ENCODE measurements at places on chromosomes 11 and 22.

- no peak for DNase-seq
Measured at GRCh38 chr11:7890417-7891172, 40.5 kb downstream of the OR10A6 start.

GRCh38 chr11:72762641-72763304 lies 10.6 kb upstream of the ARAP1 start:
- no peak for DNase-seq

- no peak for DNase-seq
Measured at GRCh38 chr11:35501776-35502175, 23.6 kb downstream of the PAMR1 start.

DNA sequence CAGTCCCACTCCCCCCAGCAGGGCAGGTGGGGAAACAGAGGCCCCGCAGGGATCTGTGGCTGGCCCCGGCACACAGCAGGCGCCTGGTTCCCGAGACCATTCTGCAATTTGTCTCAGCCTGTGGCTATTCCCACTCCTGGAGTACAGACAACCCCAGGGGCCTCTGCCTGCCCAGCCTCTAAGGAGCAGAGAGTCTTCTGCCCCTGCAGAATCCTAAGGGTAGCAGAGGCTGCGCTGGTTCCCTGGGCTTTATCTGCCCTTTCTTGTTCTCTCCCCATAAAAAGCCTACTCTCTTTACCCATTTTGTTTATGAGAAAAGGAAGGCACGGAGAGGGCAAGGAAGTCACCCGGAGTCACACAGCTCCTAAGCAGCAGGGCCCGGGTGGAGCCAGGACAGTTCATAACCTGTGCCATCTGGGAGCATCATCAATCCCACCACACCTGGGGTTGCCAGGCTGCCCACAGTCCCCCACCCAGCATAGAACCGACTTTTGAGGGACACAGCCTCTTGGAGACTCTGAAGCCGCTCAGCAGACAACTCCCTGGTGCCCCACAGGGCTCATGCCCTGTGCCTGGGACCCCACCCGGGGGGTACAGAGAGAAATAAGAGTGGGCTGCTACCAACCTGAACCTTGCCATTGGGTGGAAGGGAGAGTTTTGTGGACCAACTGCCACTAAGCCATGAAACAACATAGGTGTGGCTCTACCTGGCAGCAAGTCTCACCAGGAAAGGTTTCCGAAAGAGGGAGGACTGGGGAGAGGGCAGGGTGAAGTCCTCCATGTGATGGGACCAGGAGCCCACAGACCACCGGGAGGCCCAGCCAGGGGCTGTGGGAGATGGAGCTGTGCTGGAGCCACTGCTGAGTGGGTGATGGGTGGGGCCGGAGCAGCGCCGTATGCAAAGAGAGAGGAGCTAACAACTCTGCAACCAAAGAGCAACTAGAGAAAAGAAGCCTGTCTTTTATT lies 17.2 kb upstream of the LINC01488 start:
- DNase-seq, result no peak

DNA sequence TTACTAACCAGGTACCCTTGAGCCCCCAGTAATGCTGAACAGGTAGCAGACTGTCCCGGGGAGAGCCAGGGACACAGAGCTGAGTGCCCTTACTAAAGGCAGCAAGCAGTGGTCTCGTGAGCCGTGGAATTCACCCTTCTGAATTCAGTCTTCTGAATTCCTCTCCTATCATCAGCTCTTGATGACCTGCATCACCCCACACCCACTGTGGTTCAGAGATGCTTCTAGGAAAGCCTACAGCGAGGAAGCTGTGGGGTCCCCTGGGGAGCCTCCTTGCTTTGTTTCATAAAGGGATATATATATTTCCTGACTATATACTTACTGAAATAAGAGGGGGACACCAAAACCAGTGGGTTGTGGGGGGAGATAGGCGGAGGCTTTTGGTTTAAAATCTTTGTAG lies 2.6 kb downstream of the SPATA19 start:
- no peak for DNase-seq

- no peak for DNase-seq
Measured at GRCh38 chr11:57288771-57289579, 35.8 kb downstream of the TNKS1BP1 start.

DNA sequence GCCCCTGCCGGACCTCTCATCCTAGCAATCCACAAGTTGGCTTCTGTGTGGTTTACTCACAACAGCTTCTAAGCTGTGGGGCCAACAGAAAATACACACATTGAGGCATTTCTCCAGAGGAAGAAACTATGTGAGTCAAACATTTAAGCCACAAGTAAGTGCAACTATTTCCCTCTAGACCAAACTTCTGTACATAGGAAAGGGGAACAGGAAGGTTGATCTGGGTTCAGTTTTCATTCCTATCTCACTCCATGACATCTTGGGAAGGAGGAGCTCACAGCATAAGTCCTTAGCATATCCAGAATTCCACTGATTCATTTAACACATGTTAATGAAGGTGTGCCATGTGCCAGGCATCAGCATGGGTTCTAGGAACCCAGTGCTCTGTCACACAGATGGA lies 72.8 kb upstream of the PICALM start:
- no peak for DNase-seq

DNA sequence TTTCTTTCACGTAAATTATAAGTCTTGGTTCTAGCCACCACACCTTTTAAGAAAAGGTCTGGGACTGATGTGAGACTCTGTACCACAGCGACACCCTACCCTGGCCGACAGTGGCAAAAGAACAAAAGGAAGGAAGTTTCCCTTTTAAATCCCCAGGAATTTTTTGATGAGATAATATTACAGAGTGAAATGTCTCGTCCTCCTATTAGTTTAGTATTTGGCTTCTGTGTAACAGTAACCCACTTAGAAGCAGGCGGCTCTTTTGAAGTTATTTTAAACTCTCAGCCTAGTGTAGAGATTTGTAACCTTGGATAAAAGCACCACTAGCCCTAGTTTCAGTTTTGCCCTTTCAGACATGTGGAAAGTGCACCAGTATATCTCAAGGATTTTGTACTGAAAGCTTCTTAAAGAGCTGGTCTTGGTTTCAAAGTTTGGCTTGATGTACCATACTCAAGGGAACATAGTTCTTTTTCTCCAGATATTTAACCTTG lies 84.1 kb downstream of the C22orf31 start:
- no peak for DNase-seq

- DNase-seq, result no peak
Measured at GRCh38 chr11:79362206-79362757, 78.5 kb downstream of the TENM4 start.

DNA sequence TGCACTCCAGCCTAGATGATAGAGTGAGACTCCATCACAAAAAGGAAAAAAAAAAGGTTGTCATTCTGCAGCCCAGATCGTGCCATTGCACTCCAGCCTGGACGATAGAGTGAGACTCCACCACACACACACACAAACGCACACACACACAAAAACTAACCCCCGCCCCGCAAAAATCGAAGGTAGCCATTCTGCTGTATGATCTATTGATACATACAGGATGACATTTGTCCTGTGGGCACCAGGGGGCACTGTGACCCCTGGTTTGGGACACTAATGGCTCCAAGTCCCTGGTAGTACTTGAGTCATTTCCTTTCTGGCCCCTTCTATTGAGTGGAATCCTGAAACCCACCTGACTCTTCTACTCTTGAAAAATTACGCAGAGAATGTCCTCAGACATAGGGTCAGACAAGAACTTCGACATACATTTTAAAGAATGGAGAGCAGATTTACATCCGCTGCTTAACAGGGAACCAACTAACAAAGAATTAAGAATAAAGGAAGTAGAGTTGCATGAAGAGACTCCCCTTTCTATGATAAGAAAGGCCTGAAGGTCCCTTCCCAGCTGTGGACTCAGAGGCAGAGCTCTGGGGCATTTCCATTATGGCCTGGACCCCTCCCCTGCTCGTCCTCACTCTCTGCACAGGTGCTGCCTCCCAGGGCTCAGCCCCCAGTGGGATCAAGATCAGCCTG lies 35.0 kb upstream of the PRAME start:
- DNase-seq, result no peak

DNA sequence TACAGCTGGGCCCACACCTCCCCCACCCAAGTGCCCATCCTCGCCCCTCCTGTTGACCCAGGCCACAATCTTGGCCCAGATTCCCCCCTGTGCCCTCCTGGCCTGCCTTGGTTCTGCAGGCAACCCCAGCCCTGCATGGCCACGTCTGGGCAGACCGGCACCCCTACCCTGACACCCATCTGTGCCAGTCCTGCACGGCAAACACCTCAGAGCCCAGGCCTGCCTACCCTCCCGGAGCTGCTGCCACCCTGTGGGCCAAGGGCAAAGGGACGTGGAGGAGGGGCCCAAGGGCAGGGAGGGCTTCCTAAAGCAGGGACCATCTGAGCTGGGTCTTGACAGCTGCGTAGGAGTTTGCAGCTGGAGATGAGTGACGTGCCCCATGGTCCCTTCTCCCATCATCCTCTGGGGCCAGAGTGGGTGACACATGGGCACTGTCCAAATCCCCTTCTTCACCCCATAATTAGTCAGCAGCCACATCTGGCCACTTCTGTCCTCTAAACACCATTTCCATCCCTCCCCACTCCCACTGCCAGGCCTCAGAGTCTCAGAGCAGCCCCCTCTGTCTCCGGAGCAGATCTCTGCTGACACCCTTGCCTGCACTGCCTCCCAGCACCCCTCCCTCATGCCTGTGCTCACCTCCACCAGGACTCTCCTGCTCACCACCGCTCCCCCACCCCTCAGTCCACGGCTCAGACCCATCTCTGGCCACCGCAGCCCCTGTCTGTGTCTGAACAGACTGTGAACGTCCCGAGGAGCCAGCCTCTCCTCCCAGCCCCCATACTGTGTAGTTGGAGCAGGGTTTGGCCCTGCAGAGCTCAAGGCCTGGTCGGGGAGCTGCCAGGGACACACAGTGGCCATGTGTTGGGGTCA lies 35.6 kb upstream of the PPARA start:
- DNase-seq, result no peak

GRCh38 chr22:24291515-24292201 lies 21.0 kb downstream of the SPECC1L start:
- DNase-seq, result no peak

DNA sequence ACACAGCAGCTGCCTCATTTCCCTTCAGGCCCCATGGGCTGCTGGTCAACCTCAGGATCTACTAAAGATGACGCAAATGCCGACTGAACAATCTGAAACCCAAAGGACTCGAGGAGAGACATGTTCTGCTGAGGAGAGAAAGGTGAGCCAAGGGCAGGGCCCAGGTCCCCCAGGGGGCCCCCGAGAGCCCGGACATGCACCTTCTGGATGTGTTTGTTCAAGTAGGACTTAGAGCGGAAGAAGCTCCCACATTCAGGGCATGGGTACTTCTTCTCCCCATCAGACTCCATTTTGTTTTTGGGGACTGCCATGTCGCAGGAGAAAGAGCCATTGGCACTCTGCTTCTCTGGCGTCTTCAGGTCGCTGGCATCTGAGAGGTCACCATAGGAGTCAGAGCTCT lies 19.3 kb downstream of the PATZ1 start:
- DNase-seq, result no peak

DNA sequence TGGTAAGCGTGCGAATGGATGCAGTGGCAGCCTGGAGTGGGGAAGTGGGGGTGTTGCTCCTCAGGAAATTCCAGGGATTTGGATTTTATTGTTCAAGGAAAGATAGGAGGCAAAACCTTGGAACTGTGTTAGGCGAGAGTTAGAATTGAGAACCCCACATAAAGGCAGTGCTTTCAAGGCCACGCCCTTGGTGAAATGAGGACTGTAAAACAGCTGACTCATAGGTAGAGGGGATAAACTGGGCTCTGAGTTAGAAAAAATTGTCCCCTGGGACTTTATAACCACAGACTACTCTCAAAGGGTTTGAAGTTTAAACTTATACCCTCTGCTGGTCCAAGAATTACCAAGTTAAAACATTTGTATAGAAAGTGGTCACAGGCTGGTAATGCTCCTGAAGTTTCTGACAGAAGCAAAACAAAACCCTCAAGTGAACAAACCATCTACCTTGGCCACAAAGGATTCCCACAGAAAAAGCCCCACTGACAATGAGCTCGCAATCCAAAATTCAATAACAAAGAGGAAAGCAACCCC lies 250.3 kb upstream of the TBCEL start:
- peak; percentile 44 for DNase-seq

DNA sequence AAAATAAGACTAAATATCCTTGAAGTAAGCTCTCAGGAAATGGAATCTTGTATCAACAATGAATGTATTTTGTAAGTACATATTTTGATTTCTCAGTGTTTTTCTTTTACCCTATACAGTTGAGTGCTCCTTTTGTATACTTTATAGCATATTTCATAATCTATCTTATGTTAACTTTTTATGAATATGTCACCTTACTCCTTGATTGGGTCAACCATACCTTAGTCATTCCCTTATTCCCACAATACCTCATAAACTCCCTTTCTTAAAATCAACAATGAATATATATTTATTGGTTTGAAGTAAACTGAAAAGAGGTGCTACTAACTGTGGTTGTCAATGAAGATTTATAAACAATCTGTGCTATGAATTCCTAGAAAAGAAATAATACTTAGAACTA lies 686.2 kb downstream of the METTL15 start:
- DNase-seq, result no peak

DNA sequence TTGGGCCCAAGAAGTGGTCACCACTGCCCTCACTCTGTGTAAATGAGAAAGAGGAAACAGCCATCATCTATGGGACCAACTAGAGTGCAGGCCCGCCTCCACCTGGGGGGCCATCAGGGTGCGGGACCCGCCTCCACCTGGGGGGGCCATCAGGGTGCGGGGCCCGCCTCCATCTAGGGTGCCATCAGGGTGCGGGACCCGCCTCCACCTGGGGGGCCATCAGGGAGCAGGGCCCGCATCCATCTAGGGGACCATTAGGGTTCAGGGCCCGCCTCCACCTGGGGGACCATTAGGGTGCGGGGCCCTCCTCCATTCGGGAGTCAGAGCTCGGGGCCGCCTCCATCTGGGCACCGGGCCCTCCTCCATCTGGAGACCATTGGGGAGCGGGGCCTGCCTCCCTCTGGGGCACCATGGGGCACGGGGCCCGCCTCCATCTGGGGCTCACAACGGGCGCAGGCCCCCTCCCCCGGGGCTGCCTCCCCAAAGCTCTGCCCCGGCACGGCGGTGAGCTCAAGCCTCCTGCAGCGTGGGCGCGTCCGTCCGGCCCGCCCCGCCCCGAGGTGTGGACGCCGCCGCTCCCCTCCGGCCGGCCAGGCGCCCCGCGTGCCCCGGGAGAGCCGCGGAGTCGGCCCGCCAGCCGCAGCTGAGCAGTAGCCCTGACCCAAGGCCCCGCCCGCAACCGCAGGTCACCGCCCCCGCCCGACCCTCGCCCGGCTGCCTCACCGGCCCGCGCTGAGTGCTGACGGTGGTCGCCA lies 512 bp downstream of the TOLLIP start:
- DNase-seq, result no peak

DNA sequence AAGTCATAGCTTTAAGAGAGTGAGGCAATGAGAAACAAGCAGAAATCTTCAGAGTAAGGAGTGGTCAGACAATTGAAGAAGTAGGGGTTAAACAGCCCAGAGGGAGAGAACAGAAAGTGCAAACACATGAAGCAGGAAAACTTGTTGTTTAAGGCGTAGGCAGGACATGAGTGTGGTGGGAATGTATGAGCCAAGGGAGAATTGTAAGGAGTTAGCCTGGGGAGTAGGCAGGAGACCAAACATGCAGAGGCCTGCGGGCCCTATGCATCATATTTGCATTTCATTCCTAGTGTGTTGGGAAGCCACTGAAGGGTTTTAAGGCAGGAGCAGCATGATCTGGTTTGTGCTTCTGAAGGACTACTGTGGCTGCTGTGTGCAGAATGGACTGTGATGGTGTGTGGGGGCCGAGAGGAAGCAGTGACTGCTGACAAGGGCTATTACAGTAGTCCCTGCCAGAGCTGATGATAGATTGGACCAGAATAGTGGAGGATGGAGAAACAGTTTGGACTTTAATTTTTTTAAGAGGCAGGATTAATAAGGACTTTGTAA lies 179.9 kb upstream of the C11orf87 start:
- DNase-seq, result no peak

- no peak for DNase-seq
Measured at GRCh38 chr22:50420581-50420980, 54.3 kb downstream of the SBF1 start.

- DNase-seq, result no peak
Measured at GRCh38 chr22:46676881-46677280, 56.7 kb downstream of the GRAMD4 start.

Measured in T1000 (cell line).